ENCODE measurements at places on chromosomes 1 and 21.

DNA sequence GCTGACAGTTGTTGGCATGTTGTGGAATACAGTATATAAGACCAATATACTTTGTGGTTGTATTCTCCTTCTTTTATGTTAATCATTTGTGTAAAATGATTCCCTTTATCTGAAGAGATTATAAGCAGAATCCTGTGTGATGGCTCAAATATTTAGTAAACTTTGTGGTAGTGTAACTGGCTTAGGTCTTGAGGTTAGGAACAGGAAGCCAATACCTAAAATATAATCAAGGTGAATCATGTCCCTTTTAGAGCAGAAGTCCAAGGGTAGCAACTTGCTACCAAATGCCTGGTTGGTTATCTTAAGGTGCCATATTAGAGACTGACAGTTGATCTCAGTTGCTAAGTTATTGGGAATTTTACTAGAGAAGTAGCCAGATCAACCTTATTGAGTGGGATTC lies 398.5 kb upstream of the ADAMTS5 start:
- no peak for DNase-seq

DNA sequence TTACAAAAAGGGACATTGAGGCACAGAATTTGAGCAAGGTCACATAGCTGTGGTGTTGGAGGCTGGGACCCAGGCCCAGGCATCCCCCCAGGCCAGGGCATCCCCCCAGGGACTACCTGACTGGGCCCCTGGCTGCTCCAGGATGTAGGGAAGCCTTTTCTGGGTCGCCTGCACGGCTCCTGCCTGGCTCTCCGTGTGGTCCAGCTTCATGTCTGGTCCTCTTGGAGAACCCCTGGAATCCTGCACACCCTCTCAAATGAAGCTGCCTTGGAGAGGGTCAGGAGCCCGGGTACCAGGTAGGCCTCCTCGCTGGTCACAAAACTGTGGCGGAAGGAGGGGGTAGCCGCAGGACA lies 919 bp upstream of the CELSR2 start:
- no peak for DNase-seq

DNA sequence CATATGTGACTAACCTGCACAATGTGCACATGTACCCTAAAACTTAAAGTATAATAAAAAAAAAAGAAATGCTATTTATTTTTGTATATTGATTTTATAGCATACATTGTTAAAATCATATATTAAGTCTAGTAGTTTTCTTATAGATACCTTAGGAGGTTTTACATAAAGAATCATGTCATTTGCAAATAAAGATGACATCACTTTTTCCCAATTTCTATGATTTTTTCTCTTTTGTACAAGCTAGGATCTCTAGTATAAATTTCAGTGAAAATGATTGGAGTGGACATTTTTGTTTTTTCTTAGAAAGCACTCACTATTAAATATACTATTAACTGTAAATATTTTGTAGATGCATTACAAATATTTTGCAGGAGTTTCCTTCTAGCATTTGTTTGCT lies 20.5 kb upstream of the NTMT2 start:
- DNase-seq: no peak

DNA sequence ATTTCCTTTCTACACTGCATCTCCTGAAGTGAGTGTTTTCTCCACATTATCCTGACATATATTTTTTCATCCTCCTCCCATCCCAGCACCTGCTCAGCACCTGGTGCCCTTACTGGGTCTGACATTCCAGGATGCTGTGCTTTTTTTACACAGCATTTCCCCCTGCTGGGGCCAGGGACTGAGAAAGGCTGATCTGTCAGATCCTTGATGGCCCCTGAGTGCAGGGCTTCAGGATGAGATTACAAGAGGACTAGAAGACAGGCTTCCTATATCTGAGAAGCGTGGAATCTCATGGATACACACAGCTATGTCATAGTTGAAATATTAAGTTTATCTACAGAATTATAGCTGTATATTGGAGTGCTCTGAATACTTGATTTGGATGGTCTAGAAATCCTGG lies 24.4 kb downstream of the RCAN1 start:
- DNase-seq: no peak

DNA sequence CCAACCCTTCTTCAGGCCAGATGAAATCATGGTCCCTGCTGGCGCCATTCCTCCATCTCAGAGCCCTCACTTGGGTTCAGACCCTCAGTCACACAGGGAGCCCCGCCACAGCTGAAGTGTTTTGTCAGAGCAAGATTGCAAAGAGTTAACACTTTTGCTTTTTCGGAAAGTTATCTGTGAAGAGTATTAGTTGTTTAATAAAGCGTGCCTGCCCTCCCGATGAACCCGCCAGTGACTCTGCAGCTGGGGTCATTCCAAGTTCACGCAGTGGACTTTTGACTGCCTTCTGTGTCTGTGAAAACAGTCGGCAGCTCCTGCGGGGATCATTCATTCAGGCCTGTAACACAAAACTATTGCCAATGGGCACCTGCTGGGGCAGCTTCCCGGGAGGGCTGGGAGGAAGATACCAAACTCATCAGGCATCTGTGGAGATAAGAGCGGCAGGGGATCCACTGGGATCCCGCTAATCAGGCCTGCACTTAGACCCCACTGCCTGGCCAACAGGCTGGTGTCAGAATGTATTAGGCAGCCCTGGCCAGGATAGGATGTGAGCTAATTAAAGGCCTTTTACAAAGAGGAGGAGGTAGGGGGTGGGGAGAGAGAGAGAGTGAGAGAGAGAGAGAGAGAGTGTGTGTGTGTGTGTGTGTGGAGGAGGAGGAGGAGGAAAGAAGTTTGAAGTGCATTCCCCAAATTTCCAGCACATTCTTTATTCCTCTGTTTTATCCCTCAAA lies 184.5 kb downstream of the DHRS3 start:
- DNase-seq: peak; percentile 46

GRCh38 chr1:208737161-208737560 lies 493.0 kb upstream of the PLXNA2 start:
- no peak for DNase-seq

DNA sequence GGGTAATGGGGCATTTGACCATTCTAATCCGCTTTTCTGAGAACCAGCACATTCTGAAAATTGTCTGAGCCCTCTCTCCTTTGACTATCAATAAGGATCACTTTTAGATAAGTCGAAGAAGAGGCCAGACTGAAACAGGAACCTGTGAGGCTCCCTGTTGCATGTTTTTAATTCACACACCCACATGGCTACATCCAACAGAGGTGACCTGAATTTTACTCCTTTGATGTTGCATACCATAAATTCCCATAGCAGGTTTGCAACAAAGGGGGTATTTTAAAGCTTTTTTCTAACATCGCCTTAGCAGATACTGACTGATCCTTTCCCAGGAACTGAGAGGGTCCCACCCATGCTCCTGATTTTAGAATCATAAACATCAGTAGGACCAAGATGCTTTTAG lies 450.8 kb downstream of the USP25 start:
- DNase-seq: no peak

GRCh38 chr1:28326515-28326914 lies 2.3 kb upstream of the MED18 start:
- DNase-seq: no peak

DNA sequence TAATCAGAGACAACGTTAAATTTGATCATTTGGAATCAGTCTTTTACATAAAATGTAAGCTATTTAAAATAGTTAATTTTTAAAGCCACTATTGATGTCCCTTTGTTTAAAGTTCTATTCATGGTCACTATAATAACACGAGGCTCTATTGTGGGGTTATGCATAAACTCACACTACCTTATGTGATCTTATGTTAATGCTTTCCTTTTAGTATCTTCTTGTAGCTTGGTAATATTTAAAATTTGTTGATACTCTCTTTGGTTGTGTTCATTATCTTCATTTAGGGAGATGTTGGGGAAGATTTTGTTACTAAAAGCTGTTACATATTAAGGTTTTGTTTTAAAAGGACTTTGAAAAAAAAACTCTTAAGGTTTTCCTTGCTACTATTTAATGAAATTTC lies 1.2 kb downstream of the B3GALT2 start:
- no peak for DNase-seq

GRCh38 chr1:183178545-183178944 lies 7.5 kb upstream of the LAMC2 start:
- DNase-seq: no peak

DNA sequence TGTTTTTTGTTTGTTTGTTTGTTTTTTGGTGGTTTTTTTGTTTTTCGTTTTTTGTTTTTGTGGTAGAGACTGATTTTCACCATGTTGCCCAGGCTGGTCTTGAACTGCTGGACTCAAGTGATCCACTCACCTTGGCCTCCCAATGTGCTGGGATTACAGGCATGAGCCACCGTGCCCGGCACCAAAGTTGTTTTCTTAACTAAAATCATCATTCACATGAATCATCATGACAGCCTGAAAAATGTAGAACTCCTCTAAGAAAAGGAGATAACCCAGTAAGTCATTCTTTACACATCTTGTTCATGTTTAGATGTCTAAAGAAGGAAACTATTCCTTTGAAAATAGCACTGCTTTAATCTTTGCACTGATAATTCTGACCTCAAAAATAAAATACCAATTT lies 37.5 kb downstream of the DISP1 start:
- DNase-seq: no peak

- no peak for DNase-seq
Observed at GRCh38 chr1:240511789-240512188, 100.2 kb downstream of the GREM2 start.

- DNase-seq: no peak
Observed at GRCh38 chr1:232468249-232468648, 161.7 kb downstream of the SIPA1L2 start.

GRCh38 chr21:36471254-36471723 lies 8.6 kb downstream of the CLDN14 start:
- DNase-seq: no peak

DNA sequence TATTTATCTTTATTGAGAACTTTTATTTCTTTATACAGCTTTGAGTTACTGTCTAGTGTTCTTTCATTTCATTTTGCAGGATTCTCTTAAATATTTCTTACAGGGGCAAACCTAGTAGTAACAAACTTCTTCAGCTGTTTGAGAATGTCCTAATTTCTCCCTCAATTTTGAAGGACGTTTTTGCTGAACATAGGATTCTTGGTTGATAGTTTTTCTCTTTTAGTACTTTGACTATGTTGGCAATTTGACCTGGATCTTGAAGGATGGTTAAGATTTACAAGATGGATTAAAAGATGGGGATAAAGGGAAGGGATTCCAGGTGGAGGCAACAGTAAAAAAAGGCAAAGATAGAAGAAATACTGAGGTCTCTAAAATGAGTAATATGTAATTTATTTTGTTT lies 38.9 kb downstream of the XPR1 start:
- DNase-seq: no peak

DNA sequence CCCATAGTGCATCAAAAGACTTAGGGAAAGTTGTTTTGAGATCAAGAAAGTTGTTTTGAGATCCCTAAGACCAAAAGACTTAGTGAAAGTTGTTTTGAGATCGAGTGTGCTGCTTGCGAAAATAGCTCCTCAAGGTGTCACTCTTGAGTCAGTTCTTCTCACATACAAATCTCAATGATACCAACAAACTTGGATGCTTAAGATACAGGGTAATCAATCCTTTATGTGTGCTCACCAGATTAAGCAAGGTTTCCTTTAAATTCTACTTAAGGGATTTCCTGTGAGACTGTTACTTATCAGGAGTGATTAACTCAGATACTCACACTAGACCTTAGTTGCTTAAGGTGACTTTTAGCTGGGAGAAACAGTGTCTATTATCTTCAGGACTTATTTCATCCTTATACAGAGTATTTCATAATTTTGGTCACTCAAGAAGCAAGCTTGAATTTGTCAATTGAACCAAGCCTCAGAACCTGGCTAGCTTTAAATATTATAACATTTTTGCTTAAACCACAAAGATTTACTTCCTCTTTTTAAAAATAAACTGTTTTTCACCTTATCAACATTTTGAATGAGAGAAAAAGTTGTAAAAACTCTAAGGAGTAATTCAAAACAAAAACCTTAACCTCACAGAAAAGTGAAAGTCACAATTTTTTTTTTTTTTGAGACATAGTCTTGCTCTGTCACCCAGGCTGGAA lies 8.0 kb upstream of the RLF start:
- DNase-seq: peak; percentile 86

DNA sequence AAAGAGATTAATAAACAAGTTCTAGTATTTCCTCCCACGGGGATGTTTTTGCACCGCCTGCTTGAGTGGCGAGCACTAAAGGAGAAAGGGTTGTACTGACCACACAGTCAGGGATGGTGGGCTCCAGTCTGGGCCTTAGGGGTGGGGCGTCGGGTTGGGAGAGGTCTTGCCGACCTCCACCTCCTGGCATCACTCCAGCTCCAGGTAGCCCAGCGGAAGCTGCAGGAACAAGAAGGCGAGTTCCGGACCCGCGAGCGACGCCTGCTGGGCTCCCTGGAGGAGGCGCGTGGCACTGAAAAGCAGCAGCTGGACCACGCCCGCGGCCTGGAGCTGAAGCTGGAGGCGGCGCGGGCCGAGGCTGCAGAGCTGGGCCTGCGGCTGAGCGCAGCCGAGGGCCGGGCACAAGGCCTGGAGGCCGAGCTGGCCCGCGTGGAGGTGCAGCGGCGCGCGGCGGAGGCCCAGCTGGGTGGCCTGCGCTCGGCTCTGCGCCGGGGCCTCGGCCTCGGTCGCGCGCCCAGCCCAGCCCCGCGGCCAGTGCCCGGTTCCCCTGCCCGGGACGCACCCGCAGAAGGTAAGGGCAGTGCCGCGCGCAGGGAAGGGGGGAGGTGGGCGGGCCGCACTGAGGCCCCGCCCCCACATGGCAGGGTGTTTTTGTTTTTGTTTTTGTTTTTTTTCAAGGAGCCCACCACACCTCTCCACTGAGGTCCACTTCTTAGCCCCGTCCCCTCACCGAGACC lies 19.7 kb downstream of the MFAP2 start:
- no peak for DNase-seq

DNA sequence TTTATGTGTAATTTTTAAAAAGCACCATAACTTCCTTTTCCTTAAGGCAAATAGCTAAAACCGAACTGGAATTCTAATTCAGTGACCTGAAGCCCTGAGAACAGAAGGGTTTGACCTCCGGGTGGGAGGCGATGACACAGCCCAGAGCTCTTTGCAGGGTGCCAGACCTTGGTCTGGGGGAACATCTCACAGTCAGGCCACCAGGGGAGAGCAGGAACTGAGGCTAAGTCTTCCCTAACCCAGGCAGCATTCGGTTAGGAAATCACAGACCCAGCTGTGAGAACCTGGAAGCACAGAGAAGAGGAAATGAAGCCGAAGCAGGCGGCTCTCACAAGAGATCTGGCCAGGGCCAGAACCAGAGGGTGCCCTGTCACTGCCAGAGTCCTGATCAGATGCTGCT lies 444.8 kb downstream of the TTLL7 start:
- no peak for DNase-seq

- DNase-seq: no peak
Observed at GRCh38 chr1:183315991-183316758, 102.0 kb downstream of the NMNAT2 start.

DNA sequence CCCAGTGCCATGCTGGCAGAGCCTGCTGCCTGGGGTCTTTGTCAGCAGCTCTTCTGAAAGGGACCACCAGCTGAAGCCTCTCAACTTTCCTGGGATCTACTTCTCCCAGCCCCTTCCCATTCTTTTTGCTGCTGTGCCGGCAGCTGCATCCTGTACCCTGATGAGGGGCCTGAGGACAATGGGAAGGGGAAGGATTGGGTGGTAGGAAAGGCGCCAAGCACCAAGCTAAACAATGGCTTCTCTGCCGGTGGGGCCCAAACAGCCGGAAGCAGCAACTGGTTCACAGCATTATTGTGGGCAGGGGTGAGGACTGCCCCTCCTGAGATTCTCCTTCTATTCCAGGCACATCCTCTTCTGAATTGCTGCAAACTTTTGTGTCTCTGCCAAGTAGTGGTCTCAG lies 5.0 kb upstream of the EFCAB14 start:
- no peak for DNase-seq

All from NCI-H82 (cell line).